ENCODE measurements at places on chromosomes 3 and 15. TPM values are rescaled to one million over a fixed set of nuclear protein-coding genes. Genes with fewer than 3 reads are reported as not detected.

MFAP1 gene
- 40.6 TPM for total RNA-seq

AADACL2 gene
- not detected for total RNA-seq

SLC22A13 gene
- 0.27 TPM for total RNA-seq

SLC24A5 gene
- total RNA-seq, result 0.27 TPM

MKRN3 gene
- 2.1 TPM for total RNA-seq

THBS1 gene
- total RNA-seq, result 4.2 TPM

PIF1 gene
- 15.4 TPM for total RNA-seq

DNA sequence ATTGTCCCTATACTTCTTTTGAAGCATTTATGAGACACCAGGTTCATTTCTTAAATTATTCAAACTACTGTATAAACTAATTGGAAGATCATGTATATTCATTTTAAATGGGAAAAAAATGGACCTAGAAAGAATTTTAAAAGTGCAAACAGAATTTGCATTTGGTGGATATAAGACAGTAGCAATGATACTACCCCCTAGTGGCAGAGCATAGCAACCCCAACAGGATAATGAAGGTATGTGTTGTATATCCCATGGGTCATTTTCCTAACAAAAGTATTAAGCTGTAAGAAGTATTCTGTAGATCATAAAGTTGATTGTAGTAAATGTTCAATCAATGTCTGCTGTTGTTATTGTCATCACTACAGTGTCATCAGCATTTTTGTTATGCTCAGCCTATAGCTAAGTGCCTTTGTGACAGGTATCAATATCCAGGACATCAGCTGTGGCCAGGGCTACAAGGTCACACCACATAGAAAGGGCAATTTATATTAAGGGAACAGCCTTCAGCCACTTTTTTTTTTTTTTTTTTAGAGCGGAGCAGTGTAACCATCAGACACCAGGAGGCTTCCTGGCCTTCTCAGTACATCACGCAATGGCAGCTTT, 175.8 kb downstream of the FOXB1 start:
- peak; percentile 71 for ATAC-seq

DNA sequence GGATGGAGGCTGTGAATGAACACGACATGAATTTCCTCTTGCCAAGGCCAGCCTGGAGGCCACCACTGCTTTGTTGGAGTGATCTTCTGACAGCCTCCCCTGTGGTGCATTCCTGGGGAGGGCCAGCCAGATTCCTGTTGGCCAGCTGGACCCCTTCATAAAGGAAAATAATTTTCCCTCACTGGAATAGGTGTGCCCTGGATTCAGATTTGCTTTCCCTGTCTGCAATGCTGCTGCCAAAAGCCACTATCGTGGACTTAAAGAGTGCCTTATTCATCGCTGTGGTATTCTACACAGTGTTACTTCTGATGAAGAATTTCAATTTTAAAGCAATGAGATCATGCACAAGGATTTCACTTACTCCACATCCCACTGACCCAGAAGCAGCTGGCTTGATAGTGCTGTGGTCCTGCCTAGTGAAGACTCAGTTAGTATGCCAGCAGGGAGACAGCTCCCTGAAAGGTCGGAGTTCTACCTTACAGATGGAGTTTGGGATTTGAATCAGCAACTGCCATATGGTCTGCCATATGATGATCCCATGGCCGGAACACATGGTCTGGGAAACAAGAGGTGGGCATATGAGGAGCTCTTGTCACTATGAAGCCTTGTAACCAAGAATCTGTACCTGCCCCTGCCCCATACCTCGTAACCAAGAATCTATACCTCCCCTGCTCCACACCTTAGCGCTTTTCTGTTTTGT, 145.2 kb downstream of the KLF13 start:
- no peak for ATAC-seq

- peak; percentile 100 for ATAC-seq
Observed at GRCh38 chr3:170622369-170623159, 36.7 kb upstream of the SLC7A14 start.

DNA sequence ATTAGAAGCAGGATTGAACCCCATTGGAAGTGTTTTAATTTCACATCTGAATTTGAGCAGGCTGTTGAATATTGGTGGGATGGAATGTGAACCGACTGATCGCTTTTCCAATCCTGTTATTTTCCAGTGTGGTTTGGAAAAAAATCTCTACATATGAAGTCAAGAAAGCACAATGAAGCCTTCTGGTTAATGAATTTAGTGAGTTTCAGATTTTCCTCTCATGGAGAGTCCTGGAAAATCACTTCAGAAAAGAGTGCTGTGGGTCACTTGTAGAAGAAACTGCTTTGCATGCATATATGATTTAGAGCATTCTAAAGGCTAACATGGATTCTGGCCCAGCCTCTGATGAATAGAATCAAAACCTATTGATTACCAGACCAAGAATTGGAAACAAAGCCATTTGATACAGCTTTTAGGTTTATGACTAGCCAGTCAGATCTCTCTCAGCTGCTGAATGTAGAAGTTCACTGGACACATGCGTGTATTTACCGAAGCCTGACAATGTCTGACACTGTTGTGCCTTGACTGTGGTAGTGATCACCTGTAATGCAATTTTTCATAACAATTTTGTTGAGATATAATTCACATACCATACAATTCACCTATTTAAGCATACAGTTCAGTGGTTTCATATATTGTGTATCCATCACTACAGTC, 121.9 kb downstream of the FNDC3B start:
- ATAC-seq, result no peak

GRCh38 chr3:141051443-141052200, 475 bp downstream of the SPSB4 start:
- peak; percentile 46 for ATAC-seq

GRCh38 chr15:30033763-30034162, 49.0 kb upstream of the GOLGA8J start:
- ATAC-seq, result no peak

GRCh38 chr3:184272269-184272668, 3.6 kb upstream of the ECE2 start:
- no peak for ATAC-seq

DNA sequence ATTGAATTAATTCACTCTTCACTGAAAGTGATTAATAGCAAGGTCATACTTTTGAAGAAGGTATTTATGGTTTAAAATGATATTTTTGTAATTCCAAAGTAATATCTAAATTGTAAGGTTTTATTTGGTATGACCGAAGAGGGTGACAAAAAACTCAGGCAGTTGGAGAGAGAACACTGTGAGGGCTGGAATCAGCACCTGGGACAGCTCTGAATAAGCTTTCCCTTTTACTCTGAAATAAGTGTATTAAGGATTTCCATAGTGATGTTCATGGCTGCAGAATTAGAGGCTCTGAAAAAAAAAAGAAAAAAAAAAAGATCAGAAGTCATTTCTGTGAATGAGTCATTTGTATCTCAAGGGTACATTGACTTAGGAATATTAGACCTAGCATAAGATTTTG, 299.5 kb downstream of the IL5RA start:
- no peak for ATAC-seq

DNA sequence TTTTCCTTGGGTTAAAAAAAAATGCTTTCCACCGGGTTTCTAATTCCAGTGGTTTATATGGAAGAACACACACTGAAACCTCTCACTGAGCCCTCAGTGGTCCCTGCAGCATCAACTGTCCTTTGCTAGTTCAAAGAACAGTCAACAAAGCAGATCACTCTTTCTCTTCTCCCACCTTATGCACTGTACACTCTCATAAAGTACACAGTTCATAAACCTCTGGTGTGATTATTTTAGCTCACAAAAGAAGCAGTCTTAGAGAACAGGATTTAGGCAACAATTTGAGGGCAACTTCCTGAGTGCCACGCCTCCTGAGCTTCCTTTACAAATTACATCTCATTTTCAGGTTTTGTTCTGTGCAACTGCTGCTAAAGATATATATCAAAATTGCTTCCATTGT, 728.4 kb upstream of the GOLIM4 start:
- no peak for ATAC-seq

GRCh38 chr3:136899622-136900158, 37.7 kb downstream of the NCK1 start:
- ATAC-seq, result no peak

DNA sequence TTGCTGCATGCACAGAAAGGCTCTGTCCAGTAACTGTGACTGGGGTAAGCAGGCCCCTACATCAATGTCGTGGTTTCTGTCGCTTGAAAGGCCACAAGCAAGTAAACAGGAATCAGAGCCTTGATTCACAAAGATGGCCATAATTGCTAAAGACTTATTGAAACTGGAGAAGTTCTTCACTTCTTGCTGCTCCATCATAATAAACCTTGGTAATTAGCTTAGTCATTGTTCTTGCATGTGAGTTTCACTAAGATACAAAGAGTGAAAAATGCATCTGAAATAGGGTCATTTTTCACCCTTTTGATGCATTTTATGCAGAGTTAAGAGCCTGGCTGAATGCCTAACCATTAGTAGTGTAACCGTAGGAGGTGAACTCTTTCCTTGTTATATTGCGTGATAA, 3.2 kb downstream of the SEMA6D start:
- ATAC-seq, result no peak

GRCh38 chr3:71250026-71250425, 333.5 kb downstream of the FOXP1 start:
- ATAC-seq, result no peak

- ATAC-seq, result no peak
Observed at GRCh38 chr3:32180141-32180784, 58.2 kb upstream of the CMTM8 start.

GRCh38 chr3:13301286-13301987, 118.7 kb downstream of the NUP210 start:
- peak; percentile 86 for ATAC-seq
